T follicular helper cell (primary cell): ENCODE measurements at places on chromosomes 5 and 9.

- no peak for DNase-seq
These were observed 51.2 kb downstream of the FXN start for GRCh38 chr9:69086769-69087168.

GRCh38 chr5:143311428-143311827 lies 92.1 kb downstream of the NR3C1 start:
- no peak for DNase-seq

GRCh38 chr5:167514461-167514860 lies 777.0 kb upstream of the WWC1 start:
- no peak for DNase-seq

DNA sequence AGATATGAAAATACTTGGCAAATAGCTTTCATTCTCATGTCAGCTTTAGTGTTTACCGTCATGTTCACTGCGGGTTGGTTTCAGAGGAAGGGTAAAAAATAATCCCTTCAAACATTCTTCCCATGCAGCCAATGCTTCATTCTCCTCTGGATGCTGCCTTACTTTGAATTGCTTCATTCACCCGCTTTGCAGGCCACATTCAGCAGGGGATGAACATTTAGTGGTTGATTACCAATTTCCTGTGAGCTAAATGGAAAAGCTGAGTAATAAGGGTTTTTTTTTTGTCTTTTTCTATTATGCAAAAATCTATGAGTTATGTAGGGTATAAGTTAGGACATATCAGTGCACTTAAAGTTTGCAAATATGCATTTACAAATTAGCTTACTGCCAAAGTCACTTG lies 96.3 kb upstream of the MEF2C start:
- DNase-seq = no peak
